Activated CD8-positive, alpha-beta T cell treated with anti-CD3 and anti-CD28 coated beads for 36 hours (primary cell): ENCODE measurements at places on chromosomes 1 and 21. TPM values are rescaled to one million over a fixed set of nuclear protein-coding genes. Genes with fewer than 3 reads are reported as not detected.

DNA sequence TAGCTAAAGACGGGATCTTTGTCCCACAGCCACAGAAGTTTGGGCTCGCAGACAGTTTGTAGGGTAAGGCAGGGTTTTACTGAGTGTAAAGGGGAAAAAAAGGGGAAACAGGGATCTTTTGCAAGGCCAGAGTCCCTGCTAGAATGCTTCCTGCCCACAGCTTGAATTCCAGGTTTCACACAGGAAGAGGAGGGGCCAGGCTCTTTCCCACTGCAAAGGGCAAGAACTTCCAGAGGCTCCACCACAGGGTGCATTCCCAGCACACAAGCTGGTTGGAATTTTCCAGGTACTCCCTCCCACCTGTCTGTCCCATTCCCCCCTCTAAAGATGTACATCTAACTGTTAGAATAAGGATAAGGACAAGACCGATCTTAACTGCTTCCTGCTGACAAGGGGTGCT, 1126.9 kb downstream of the KCNT2 start:
- no peaks in the 10 kb centered on the region for H3K27me3 ChIP-seq
- no peak for DNase-seq
- H3K27ac ChIP-seq: no peak overlapping the region
- H3K4me3 ChIP-seq: no peak overlapping the region

The SCAF4 gene
- 48.6 TPM for total RNA-seq

The NUDC gene
- 97.0 TPM for total RNA-seq

The MRPL24 gene
- total RNA-seq: 93.6 TPM

DNA sequence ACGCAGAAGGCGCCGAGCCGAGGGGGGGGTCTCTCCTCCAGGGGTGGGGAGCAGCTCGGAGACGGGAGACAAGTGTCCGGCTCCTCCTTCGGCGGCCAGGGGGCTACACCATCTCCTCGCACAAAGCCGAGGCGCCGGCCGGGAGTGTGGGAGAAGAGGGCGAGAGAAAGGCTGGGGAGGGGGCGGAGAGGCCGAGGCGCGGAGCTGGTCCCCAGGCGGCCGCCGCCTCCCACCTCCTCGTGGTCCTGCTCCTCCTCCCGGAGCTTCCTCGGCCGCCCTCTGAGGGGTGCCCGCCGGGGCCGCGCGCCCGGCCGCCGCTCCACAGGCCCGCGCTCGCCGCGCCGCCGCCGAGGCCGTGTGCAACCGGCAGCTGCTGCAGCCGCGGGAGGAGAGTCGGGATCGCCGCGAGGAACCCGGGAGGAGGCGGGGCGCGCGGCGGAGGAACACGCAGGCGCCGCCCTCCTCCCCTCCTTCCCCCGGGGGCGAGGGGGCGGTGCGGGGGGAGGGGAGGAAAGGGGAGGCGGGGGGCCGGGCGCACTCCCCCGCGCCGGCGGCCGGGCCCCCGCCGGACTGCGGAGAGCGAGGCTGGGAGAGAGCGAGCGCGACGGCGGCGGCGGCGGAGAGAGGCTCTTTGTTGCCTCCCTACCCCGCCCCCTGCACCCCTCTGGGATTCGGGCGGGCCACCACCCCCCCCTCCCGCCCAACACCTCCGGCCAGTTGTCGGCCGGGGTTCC, at the start of gene ENAH:
Gene ENAH (minus strand): TSS at position 395 of the 734 bp plus-strand sequence. CDS start 433 bp downstream, outside the sequence.
- peak; percentile 37 for DNase-seq
- H3K27ac ChIP-seq: no peak within 1 kb of the TSS
- peaks cover 8% of the 10 kb centered on the region for H3K4me1 ChIP-seq
- peaks cover 32% of the 10 kb centered on the region for H3K27me3 ChIP-seq
- H3K4me3 ChIP-seq: peak within 1 kb of the TSS; percentile 79

DNA sequence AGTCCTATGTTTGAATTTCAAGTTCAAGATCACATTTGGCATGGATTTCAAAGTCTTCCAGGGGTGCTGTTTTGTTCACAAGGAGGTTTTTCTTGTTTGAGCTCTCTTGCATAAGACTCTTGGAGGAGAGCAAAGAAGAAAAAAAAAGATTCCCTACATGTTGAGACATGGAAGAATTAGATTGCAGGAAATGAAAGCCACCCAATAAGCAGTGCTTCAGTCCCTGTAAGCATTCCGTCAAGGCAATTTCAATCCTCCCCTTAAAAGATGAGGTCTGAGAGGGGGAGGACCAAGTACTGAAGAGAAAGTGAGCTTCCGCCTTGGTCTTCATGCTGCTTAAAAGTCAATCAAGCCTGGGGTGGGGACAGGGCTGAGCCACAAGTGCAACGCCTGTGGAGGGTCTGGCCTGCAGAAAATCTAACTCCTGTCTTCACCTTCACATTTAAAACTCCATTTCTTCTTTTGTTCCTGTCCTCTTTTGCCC, 50.2 kb downstream of the LPAR3 start:
- no peak for DNase-seq
- H3K36me3 ChIP-seq: no peaks in the 10 kb centered on the region
- H3K4me3 ChIP-seq: no peak overlapping the region
- no peaks in the 10 kb centered on the region for H3K27me3 ChIP-seq

DNA sequence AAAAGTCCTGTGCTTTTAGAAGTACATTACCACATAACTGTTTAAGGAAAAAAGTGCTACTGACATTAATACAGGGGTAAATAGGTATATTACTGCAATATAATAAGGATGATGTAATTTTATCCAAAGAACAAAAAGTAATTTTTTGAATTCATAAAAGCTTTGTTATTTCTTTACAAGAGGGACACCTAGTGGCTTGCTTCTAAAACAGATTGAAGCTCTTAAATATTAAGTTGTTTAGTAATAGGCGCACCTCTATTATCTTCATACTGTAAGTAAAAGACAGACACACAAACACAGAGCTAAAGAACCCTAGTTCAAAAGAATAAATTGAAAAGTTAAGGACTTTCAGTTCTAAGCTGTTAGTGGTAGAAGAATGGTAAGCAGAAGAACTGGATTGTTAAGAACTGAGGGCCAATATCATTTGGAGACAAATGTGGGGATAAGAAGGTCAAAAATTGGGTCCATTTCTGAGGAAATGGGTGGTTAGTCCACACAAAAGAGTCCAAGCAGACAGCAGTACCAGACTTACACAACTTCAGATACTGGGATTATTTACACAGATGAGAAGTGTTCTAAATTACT, 15.4 kb downstream of the ZNHIT6 start:
- H3K36me3 ChIP-seq: peaks cover 28% of the 10 kb centered on the region
- H3K27me3 ChIP-seq: no peaks in the 10 kb centered on the region
- H3K4me1 ChIP-seq: peaks cover 18% of the 10 kb centered on the region
- DNase-seq: no peak
- H3K4me3 ChIP-seq: no peak overlapping the region

DNA sequence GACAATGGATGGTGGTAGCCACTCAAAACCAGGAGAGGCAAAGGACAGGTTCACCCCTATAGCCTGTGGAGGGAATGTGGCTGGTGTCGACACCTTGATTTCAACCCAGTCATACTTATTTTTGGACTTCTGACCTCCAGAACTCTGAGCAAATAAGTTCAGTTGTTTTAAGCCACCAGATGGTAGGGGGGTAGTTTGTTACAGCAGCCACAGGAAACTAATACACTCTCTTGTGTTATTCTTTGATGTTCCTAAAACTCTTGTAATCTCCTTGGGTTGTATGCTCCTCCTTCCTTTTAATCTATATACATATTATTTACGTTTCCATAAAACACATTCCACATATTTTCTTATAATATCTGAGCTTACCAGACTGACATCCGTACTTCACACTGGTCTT, 65.9 kb downstream of the ZBTB18 start:
- no peak overlapping the region for H3K27ac ChIP-seq
- DNase-seq: no peak
- no peaks in the 10 kb centered on the region for H3K36me3 ChIP-seq
- no peaks in the 10 kb centered on the region for H3K27me3 ChIP-seq
- no peak overlapping the region for H3K4me3 ChIP-seq

DNA sequence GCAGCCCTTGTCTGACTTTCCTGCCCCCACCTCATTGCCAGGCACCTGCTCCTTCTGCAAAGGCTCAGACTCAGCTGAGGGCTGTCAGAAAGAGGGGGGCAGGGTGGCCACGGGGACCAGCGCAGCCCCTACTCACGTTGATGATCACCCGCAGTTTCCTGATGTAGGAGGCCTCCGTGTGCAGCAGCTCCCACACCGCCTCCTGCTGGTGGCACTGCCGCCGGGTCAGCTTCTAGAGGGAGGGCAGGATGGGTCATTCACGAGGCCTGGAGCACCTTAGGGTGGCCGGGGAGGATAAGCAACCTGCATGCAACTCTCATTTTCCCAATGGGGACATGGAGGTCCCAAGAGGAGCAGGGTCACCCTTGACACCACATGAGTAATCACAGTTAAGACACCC, 6.4 kb upstream of the TNFRSF25 start:
- DNase-seq: no peak
- H3K27ac ChIP-seq: no peak overlapping the region
- no peaks in the 10 kb centered on the region for H3K27me3 ChIP-seq
- no peaks in the 10 kb centered on the region for H3K36me3 ChIP-seq

DNA sequence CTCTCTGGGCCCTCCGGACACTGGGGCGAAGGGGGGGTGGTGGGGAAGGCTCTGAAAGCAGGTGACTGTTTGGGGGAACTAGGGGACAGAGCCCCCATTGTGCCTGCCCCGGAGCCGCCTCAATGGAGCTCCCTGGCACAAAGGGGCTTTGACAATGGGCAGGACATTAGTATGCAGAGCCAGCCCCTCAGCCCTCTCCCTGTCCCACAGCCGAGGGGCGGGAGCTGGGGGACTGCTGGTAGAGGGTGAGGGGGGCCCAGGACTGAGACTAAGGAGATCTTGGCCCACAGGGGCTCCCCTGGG, 7.8 kb downstream of the KCNJ10 start:
- H3K27ac ChIP-seq: no peak overlapping the region
- no peaks in the 10 kb centered on the region for H3K36me3 ChIP-seq
- H3K4me1 ChIP-seq: no peaks in the 10 kb centered on the region

DNA sequence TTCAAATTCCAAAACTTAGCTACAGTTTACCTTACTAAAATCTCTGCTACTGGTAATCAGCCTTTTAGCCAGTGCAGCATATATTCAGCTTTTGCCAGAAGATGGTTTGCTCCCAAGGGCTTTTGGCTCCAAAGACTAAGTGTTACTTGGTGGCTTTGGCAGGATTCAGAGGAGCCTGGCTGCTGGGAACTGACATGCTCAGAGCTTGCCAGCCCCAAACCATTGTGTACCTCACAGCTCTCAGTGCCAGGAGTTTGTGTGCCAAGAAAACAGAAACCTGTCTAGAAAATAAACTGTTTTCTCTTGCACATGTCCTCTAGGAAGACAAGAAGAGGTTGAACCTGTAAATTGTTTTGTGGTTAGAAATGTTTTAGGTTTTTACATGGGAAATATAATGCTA, 315.9 kb downstream of the ST6GALNAC3 start:
- no peak overlapping the region for H3K27ac ChIP-seq
- no peaks in the 10 kb centered on the region for H3K4me1 ChIP-seq
- no peak overlapping the region for H3K4me3 ChIP-seq
- H3K36me3 ChIP-seq: no peaks in the 10 kb centered on the region
- H3K27me3 ChIP-seq: no peaks in the 10 kb centered on the region

GRCh38 chr1:194830387-194830786, 1644.0 kb upstream of the B3GALT2 start:
- no peak overlapping the region for H3K4me3 ChIP-seq
- no peak overlapping the region for H3K27ac ChIP-seq
- H3K27me3 ChIP-seq: no peaks in the 10 kb centered on the region

DNA sequence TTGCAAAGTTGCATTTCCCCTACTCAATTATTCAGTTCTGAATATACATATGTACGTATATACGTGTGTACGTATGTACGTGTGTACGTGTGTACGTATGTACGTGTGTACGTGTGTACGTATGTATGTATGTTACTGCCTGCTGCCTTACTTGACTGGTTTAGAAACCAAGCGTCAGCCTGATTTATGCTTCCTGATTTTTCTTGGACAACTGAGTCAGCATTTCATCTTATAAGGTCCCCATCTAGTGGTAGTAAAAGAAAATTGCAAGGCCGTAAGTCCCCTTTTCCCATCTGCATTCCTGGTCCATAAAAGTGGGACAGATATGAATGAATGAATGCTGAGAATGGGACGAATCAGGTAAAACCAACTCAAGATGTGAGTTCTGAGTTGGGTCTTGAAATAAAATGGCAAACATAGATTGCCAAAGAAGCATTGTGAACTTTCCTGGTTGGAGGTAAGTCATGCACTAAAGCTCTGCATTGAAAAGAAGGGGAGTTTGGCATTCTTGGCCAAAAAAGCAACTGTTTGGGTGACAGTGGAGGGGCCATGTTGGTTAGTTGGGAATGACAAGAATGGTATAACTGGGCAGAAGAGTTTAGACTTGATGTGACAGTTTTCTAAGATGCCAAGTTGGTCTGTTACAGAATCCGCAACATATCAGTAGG, 76.4 kb upstream of the DNAH14 start:
- H3K27me3 ChIP-seq: peaks cover 4% of the 10 kb centered on the region
- H3K4me1 ChIP-seq: no peaks in the 10 kb centered on the region
- no peaks in the 10 kb centered on the region for H3K36me3 ChIP-seq
- no peak overlapping the region for H3K27ac ChIP-seq
- H3K4me3 ChIP-seq: no peak overlapping the region

DNA sequence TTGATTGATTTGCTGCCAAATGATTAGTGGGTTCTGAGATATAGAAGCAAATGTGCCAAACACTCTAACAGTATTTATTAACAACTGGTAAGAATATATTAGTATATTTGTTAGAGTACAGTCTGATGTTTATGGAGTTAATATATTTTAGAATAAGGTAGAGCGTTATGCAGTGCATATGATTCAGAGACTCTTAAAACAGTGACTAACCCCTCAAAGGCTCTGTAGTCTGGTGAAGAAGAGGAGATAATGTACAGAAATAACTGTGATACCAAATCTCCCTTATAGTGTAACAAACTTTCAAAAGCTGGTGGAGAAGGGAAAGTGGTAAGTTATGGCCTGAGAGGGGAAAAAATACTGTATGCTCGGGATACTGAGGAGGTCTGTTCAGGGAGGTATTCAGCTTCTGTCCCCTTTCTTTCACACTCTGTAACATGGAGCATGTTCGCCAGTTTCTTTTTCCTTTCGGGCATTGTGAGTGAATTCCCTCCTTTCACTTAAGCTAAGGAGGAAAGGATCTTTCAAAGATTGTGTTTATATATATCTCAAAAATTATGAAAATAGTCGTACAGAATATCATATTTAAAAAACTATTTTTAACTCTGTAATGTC, 121.2 kb downstream of the ADGRL2 start:
- no peaks in the 10 kb centered on the region for H3K4me1 ChIP-seq
- no peak for DNase-seq
- H3K27me3 ChIP-seq: no peaks in the 10 kb centered on the region
- no peak overlapping the region for H3K4me3 ChIP-seq
- no peaks in the 10 kb centered on the region for H3K36me3 ChIP-seq
- no peak overlapping the region for H3K27ac ChIP-seq

- H3K27ac ChIP-seq: peak overlapping the region; percentile 59
- H3K36me3 ChIP-seq: peaks cover 16% of the 10 kb centered on the region
- no peaks in the 10 kb centered on the region for H3K27me3 ChIP-seq
- no peak overlapping the region for H3K4me3 ChIP-seq
- H3K4me1 ChIP-seq: peaks cover 46% of the 10 kb centered on the region
These were observed 42.5 kb downstream of the CNST start for GRCh38 chr1:246608616-246609376.

- H3K27me3 ChIP-seq: no peaks in the 10 kb centered on the region
- peaks cover 4% of the 10 kb centered on the region for H3K4me1 ChIP-seq
- H3K36me3 ChIP-seq: no peaks in the 10 kb centered on the region
- H3K27ac ChIP-seq: no peak overlapping the region
These were observed 501.7 kb downstream of the NEGR1 start for GRCh38 chr1:71780681-71781080.
